ENCODE measurements at places on chromosomes 3 and 15.

GRCh38 chr15:69744391-69745162, 292.0 kb downstream of the RPLP1 start:
- no peak for DNase-seq

DNA sequence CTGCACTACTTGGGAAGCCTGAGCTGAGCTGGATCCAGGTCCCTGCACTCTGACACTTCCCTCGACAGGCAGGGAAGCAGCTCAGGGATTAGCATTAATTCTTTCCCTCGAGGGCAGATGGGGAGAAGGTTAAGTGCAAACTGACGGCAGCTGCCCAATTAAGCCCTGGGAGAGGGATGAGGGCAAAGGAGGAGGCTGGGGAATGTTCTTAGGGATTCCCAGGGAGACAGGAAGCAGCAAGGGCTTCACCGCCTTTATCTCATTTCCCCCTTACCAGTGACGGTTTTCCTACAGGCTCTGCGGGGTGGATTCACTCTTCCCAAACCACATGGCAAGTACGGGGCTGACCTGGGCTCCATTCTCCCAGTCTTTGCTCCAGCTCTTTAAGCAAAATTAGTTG, 519.0 kb upstream of the PROK2 start:
- no peak for DNase-seq

- DNase-seq: no peak
Measured at GRCh38 chr3:115912372-115912771, 289.1 kb downstream of the GAP43 start.

- no peak for DNase-seq
Measured at GRCh38 chr3:187621881-187622280, 48.3 kb downstream of the SST start.

DNA sequence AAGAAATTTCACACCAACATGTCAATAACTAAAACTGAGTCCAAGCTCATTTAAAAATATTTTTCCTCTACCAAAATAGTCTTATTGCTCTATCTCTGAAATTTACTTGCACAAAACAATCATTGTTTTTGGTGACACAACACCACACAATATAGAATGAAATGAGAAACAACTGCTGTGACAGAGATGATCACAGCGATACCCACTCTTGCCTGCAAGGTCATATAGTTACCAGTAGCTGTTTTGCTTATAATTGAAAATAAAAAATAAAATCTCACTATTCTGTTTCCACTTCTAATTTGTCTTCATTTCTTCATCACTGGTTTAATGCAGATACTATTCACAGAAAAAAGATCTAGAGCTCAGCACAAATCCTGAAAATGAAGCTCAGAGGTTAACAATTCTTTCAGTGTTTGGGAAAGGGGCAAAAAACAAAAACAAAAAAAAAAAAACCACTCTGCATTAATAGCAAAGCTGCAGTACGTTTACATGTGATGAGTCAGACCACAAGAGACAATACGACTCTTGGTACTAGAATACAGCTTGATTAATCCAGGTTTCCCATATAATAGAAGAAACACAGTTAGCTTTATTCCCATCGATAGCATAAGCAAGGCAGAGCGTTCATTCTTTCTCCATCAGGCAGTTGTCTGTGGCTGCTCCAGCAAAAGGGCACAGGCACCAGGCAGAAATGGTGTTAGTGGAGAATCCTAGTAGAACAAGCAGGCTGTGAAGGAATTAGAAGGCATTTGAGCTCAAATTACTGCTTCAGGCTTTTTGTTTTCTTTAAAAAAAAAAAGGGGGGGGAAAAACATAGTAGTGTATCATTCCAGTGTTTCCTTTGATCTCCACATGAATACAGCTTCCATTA, 773 bp downstream of the ANKRD28 start:
- no peak for DNase-seq
